ENCODE measurements at places on chromosomes 16 and 17.

DNA sequence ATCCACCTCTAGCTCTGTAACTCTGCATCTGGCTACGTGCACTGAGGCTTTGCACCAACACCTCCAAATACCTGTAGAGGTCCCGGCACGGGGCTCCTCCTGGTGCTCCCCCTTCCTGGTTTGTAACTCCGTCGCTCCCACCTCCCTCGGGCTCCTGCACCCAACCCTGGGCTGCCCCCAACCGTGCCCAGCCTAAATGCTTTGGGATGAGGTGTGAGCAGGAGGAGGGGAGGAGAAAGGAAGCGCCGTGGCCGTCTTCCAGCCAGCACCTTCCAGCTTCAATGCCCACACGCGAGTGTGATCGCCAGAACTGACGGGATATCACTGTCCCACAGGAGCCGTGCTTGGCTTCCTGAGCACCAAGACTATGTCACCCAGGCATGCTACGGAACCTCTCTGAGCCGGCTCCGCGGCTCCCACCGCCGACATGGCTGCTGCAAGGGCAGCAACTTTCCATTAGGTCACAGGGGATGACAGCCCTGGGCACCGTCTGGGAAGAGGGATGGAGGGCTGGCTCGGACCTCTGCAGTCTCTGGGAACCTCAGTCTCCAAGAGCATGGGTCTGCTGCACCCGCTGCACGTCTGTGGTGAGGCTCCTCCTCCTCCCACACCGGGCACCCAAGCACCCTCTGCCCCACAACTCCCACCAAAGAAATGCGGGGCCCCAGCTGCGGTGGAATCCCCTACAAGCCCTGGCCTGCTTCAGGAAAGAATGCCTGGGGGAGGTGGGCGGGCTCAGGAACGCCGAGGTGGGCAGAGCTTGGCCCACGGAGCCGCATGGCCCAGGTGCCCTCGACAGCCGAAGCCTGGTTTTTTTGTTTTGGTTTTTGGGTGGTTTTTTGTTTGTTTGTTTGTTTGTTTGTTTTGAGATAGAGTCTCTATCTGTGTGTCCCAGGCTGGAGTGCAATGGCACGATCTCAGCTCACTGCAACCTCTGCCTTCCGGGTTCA is 6.4 kb upstream of the SLC38A10 start:
- no peak for DNase-seq

DNA sequence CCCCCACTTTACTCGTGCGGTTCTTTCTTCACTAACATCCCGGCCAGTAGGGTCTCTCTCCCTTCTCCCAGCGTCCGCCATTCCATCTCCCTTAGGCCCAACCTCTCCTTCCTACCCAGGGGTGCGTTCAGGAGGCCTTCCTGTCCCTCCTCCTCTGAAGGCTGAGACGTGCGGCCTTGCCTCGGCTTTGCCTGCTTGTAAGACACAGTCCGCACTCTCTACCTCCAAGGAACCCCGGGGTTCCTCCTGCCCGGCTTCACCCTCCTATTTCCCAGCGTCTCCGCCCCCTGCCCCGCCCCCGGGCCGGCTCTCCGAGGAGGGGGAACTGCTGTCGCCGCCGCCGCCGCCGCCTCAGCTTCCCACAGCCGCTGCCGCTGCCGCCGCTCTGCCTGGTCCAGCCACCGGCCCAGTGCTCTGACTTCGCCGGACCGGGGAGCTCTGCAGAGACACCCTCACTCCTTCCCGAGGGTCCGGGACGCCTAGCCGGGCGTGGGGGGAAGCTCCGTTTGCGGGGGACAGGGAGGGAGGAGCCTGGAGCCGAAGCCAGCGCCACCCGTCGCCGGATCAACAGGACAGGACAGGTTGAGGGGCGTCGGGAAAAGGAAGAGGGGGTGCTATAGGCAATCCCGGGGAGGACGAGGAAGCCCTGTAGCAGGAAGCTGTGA is 1.2 kb upstream of the FGF11 start:
- DNase-seq: no peak

DNA sequence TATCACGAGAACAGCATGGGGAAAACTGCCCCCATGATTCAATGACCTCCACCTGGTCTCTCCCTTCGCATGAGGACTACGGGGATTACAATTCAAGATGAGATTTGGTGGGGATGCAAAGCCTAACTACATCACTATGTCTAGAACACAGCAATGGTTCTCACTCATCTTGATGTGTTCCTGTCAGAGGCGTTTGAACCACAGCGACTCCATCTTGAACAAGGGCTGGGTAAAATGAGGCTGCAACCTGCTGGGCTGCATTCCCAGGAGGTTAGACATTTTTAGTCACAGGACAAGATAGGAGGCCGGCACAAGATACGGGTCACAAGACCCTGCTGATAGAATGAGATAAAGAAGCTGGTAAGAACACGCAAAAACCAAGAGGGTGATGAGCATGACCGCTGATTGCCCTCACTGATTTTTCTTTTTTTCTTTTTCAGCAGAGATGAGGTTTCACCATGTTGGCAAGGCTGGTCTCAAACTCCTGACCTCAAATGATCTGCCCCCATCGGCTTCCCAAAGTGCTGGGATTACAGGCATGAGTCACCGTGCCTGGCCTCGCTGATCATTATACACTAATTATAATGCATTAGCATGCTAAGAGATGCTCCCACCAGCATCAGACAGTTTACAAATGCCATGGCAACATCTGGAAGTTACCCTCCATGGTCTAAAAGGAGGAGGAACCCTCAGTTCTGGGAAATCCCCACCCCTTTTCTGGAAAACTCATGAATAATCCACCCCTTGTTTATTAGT is 3.0 kb upstream of the PPY start:
- peak; percentile 78 for DNase-seq

DNA sequence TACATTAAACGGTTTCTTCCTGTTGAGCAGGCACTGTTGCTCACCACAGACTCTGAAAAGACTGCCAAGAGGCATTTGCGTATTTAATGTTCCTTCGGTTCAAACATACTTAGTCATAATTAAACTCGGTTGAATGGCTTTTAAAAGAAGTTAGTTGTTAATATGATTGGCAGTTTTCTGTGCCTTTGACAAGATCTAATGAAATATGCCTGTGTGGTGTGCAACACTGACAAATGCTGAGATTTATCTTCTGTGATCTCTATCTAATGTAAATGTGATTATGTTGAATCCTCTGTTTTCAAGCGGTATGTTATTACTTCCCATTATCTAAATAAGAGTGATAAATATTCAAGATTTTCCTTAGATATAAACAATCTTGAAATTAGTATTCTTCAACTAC is 1046.6 kb downstream of the CDH8 start:
- no peak for DNase-seq

DNA sequence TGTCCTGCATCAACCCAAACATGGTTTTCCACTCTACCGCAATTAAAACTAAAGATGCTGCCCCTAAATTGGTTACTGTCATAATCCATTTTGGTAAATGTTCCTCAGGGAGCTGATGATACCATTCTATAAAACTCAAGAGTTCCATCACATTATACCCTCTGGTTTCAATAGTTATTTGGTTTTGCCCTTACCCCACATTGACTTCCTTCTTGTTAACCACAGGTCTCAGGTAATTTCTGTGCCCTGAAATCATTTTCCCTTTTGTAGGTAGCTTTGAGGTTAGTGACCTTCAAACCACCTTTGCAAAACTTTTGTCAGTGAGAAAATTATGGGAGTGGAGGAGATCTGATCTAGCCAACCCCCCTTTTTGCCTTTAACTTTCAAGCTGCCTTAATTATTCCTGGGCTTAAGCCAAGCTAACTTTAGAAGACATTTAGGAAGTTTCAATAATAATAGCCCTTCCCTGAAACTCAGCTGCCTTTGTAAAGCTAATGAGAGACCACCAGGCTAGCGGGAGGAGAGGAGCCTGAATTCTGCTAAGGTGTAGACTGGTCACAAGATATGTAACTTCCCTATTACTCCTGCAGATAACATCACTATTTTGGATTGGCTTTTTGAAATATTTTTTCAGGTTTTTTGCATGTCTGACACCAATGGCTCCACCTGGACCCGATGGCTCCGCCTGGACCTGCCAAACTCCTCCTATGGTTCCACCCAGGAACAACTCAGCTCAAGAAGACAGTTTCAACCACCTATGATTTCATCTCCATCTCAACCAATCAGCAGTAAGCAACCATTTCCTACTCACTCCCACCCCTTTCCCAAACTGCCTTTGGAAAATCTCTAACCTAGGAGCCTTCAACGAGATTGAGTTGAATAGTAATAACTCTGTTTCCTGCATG is 224.9 kb downstream of the HS3ST3B1 start:
- DNase-seq: no peak

- peak; percentile 10 for DNase-seq
These were observed 61.9 kb downstream of the MGAT5B start for GRCh38 chr17:76930107-76930506.

- DNase-seq: no peak
These were observed 38.6 kb downstream of the ITGAM start for GRCh38 chr16:31298340-31298739.

DNA sequence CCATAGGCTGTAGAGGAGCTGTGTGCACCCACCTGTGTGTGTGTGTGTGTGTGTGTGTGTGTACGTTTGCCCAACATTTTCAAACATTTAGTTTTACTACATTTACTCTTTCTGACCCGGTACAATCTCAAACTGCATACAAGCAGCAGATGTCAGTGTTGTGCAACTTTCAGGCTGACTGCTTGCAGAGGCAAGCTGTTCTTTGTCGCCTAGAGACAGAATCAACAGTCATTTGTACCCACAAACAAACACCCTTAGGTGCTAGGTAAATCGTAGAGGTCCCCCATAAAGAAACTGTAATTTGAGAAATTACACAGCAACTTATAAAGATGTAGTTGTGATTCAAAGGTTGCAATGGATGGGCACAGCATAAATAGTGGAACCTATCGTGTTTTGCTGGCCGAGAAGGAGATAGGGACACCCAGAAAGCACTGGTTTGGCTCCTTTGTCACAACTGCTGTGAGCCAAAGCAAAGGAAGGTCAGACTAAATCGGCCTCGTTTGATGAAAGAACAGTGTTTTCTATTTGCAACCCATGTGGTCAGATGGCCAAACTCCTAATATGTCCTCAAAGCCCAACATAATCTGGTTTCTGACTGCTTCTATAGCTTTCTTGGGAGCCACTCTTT is 478.4 kb downstream of the TOX3 start:
- DNase-seq: no peak

DNA sequence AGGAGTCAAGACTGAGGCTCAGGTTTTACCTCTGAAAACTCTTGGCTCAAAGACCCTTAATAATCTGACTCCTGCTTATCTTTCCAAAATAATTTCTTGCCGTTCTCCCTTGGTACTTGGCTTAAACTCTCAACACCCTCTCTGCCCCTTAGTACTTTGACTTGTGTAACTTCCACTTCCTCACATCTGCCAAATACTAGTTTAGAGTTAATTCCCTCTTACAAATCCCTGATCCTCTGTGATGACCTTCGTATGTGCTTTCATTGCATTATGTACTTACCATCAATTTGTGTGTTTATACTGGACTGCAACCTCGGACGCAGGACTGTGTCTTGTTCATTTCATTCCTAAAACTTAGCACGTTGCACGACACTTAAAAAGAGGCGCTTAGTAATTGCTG is 35.2 kb downstream of the ZNF207 start:
- DNase-seq: no peak

DNA sequence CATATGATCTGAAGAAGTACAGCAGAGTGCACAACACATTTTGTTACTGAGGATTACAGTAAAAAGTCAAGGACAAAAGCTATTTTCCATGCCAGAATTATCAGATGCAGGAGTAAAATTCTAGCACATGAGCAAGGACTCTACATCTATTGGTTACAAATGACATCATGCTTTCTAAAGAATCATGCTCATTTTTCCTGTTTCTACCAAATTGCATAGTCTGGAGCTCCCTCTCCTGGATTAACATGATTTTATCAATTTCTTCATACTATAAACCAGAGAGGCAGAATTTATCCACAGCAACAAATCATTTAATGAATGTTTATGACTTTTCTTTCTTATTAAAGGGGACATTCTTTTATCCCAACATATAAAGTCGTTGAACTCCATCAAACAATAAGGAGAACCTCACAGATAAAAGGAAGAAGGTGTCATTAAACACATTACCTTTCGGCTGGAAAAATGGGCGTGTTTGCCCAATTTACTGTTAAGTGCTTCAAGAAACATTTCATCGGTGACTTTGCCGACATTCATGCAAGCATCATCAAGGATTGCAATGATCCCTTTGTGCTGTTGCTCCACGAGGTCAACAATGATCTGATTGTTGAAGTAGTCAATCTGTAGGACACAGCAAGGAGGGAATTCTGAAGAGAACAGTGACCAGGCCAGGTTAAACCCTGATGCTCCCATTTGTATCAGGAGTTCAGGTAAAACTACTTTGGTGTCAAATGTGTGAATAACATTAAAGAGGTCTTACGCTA is 121.7 kb downstream of the MYO1D start:
- DNase-seq: peak; percentile 66

DNA sequence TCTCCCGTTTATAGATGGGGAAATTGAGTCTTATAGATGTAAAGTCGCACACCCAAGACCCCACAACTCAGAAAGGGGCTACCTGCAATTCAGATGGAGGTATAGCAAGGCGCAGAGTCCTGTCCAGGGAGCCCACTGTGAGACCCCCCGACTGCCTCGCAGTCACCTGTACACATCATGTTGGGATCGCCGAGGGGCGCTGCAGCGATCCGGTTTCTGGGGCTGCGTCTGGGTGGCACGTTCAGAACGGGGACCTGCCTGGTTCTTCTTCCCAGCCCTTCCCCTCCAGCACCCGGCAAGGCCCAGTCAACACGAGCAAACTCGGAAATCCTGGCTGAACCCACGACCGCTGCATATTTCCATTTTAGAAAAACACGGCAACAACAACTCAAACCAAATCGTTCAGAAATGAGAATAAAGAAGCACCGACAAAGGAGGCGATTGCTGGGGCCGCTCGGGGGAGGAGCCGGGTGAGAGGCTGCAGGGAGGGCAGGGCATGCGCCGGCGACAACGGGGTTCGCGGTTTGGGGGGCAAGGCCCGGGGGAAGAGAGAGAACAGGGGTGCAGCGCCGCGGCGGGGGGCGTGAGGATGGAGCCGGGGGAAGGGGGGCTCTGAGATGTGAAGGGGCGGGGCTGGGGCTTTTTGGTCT is 643 bp downstream of the HSDL1 start:
- DNase-seq: no peak

Measured in fibroblast of skin of right quadriceps (primary cell).